ENCODE measurements at places on chromosomes 2 and 18.

DNA sequence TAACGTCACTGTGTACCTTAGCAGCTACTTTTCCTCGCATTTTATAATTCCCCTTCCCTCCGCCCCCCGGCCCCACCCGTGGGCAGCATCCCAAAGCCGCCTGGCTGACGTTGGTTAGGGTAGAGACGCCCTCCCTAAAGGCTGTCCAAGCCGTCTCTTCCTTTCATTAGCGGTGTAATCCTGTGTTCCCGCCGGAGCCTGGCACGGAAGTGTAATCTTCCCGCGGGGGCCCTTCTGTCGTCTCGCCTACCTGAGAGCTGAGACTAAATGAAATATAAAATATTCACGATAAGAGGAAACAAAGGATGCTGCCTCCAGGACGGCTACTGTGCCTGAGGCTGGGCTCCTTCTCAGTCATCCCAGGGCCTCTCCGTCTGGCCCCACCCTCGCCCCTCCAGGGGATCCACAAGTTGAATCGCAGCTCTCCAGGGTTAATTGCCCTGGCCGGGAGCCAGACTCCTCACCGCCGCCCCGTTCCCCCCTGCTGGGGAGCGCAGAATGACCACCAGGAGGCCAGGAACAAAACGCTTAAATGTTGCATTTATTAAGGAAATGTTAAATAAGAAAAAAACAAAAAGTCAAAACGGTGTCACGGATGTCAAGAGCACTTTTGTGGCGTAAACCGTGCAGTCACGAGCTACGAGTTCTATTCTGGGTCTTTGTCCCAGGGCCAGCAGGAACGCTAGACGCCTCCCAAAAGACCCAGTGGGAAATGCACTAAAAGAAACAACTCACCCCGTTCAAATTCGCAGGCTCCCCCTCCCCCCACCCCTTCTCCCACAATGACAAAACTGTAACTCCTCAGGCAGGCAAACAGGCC, 1.5 kb downstream of the RPRM start:
- DNase-seq = no peak

GRCh38 chr18:75208155-75208835, 644 bp downstream of the PTGR3 start:
- peak; percentile 50 for DNase-seq

DNA sequence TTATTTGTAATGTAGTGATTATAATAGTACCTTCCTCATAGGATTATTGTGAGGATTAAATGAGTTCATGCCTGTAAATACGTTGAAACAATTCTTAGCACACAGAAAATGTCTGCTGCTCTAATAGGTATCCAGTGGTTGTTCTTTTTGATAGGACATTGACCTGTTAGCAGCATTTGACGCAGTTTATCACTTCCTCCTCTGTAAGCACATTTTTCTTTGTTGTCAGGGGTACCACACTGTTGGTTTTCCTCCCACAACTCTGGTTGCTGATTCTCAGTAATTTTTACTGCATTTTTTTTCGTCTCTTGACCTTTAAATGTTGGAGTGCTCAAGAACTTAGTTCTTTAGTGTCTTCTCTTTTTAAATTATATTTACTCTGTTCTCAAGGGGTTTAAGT, 15.4 kb downstream of the PPM1B start:
- DNase-seq = no peak

GRCh38 chr2:241092677-241093076, 9.4 kb downstream of the MTERF4 start:
- no peak for DNase-seq

GRCh38 chr2:208006833-208007232, 18.5 kb downstream of the PLEKHM3 start:
- DNase-seq = no peak

GRCh38 chr2:119760956-119761275, 1.2 kb downstream of the PTPN4 start:
- DNase-seq = no peak

GRCh38 chr18:24094561-24094960, 44.3 kb upstream of the CABYR start:
- no peak for DNase-seq

- no peak for DNase-seq
Measured at GRCh38 chr2:235663875-235664274, 170.0 kb downstream of the AGAP1 start.

DNA sequence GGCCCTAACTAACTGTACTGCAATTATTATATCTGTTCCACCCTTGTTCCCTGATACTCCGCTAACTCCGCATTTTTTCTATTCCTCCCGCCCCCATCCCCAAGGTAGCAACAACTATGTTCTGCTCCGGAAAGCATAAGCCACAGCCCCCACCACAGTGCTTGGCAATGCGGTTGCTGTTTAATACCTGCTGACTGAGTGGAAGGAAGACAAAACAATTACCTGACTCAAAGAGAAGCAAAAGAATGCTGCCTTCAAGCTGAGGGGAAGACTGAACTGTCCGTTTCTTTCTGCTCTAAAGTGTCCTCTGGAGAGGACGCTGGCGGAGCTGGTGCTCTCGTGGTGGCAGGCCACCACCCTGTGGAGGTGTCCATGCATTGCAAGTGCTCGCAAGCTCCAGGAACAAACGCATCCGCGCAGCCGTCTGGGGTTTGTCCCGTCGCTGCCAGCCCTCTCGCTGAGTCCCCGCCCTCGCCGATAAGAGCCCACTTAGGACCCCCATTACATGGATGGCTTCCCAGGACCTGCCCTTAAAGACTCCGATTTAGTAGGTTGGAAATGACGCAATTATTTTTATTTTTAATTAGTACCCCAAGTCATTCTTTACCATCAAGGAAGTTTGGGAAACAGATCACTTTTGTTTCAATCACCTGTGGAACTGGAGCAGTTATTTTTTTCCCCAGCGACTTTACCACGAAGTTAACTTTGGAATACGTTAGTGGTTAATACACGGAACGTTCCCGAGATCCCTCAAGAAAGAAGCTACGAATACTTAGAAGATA, 1.6 kb upstream of the MYL12A start:
- DNase-seq = peak; percentile 83

DNA sequence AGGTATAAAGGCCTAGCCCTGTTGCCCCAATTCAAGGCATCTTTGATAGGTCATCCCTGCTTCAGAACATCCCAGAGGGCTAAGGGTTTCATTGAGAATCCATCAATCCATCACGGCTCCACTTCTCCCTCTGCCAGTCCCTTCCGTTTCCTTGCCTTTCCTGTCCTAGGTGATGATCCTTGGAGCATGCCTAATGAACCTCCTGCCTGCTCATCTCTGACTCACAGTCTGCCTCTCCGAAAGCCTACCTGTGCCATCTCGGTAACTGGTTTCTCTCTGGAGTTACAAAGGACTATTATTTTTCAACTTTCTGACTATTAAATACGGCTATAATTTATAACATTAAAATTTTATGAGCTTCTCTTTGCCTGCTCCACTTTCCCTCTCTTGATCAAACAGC, 36.7 kb upstream of the OSBPL6 start:
- no peak for DNase-seq
